Stimulated activated CD4-positive, alpha-beta T cell treated with anti-CD3 and anti-CD28 coated beads, TNF-alpha, amount 100 ng/mL, for 24 hours (primary cell): ENCODE measurements at places on chromosomes 16 and 17.

DNA sequence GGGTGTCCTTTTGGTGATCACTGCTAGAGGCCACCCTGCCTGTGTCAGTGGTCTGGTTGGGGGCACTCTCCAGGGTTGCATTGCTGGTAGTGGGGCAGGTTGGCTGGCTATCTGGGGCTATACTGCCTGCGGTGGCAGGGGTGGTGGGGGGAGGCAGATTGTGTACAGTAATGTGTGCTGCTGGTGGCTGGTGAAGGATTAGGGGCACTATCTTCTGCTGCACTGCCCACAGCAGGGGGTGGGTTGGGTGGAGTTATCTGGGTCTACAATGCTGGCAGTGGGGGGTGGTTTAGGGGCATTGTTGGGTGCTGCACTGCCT lies 204.0 kb upstream of the WSB1 start:
- DNase-seq = no peak

GRCh38 chr17:74523308-74523707 lies 8.0 kb downstream of the CD300LB start:
- no peak for DNase-seq

GRCh38 chr17:2716649-2717048 lies 5.1 kb upstream of the CLUH start:
- no peak for DNase-seq

- no peak for DNase-seq
These were observed 24.4 kb downstream of the MIS12 start for GRCh38 chr17:5510771-5511170.

DNA sequence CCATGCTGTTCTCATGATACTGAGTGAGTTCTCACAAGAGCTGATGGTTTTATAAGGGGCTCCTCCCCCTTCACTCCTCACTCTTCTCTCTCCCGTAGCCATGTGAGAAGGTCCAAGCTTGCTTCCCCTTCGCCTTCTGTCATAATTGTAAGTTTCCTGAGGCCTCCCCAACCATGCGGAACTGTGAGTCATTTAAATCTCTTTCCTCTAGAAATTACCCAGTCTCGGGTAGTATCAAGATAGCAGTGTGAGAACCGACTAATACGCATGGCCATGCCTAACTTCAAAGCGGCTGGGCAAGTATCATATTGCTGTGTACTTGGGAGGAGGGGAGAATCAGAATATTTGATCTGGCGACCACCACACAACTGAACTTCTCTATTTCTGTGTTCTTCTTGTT lies 88.3 kb downstream of the PRKCB start:
- no peak for DNase-seq

- no peak for DNase-seq
These were observed 80.1 kb upstream of the TRAP1 start for GRCh38 chr16:3797473-3797872.

- DNase-seq = no peak
These were observed 1.3 kb upstream of the CYBA start for GRCh38 chr16:88651989-88652761.

GRCh38 chr17:61335105-61335844 lies 64.4 kb upstream of the TBX2 start:
- DNase-seq = no peak
